RWPE1 (cell line): ENCODE measurements at places on chromosomes 3 and 15.

DNA sequence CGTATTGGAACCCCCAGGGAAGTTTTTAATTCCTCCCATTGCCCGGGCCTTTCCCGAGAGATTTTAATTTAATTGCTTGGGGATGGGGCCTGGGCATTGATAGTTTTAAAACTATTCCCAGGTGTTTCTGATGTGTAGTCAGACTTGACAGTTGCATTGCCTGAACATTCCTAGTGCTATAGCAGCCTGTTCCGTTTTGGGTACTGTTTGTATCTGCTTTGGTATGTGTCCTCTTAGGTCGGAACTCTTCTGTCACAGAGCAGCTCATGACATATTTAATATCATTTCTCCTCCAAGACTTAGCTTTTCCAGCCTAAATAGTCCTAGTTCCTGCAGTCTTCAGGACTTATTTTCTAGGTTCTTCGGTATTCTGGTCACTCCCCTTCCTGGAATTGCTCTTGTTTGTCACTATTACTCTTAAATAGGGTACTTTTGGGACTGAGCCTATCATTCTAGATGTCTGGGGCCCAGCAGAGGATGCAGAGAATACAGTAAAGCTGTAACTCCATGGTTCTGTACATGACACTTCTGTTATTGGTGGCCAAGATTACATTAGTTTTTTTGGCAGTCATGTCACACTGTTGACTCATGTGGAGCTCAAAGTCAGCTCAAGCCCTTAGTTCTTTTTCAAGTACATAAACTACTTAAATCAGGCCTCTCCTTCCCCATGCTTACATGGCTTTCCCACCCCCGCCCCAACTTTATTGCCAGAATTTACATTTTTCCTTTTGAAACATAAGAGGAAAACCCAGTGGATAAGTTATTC, 81.5 kb downstream of the BBX start:
- DNase-seq: no peak

- no peak for DNase-seq
These were observed 125.4 kb downstream of the MEGF11 start for GRCh38 chr15:66128116-66128680.

DNA sequence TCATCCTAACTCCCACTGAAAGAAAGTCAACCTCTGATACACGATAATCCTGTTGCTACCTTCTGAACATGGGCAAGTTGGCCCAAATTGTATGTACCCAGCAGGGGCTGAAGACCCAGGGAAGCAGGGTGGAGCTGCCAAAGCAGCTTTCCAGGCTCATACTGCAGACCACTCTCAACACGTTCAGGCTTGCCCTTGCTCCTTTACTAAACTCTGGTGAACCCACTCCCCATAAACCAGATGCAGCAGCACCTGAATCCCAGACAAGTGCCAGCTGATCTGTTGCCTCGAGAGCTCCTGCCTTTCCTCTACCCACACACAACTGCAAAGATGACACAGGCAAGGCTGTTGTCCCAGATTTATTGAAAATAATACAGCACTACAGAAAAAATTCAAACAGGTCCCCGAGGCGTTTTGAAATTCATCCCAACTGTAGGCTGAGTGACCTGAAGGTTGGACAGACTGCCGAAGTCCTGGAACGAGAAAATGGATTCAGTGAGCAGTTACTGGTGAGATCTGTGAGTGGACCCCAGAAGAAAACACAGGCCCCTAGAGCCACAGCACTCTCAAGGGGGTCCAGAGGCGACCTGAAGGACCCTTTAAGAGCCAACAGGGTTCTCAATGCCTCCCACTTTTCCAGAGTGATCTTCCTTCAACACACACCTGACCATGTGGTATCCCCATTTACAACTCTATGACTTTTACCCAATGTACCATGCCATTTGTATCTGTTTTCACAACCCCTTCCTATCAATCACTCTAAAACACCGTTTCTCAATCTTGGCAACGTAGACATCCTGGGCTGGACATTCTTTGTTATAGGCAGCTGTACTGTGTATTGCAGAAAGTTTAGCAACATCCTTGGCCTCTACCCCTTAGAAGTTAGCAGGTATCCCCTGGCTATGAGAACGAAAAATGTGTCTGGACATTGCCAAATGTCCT, 3.6 kb downstream of the RPS17 start:
- DNase-seq: no peak

- no peak for DNase-seq
These were observed 25.1 kb upstream of the CSTA start for GRCh38 chr3:122299872-122300460.

GRCh38 chr3:50481992-50482391, 21.4 kb downstream of the CACNA2D2 start:
- DNase-seq: no peak

- peak; percentile 27 for DNase-seq
These were observed 33.1 kb downstream of the RASGRP1 start for GRCh38 chr15:38531509-38531908.

GRCh38 chr15:93126148-93126547, 37.1 kb upstream of the RGMA start:
- no peak for DNase-seq

- no peak for DNase-seq
These were observed 478.2 kb upstream of the ROBO2 start for GRCh38 chr3:76561494-76562236.

DNA sequence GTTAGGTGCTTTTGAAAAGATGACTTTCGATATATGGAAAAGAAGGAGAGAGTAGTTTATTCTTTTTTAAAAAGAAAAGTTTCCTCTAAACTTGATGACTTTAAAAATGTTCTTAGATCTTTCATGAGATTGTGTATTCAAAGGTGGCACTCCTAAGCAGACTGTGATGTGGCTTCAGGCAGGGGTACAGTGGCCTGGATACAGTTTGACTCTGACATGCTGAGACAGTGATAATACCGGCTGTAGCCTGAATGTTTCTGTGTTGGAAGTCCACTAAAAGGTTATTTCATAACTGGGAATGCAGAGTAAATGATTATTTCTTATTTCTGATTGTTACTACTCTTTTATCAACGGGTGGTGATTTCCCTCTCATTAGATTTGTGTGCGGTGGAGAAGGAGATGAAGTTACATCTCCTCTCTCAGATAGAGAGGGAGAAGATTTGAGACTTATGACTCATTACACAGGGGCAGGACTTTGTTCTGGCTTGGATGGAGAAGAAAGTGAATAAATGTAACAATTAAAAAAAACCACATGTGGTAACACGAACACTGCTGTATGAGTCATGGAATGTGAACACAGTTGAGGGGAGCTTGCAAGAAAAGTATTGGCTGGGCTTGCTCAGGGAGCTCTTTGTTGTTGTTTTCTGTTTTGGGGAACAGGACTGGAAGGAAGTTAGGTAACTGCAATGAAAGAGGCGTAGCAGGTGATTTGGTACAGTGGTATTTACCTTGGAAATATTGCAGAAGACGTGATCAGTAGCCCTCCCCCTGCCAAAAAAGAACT, 21.6 kb downstream of the SPTSSB start:
- DNase-seq: peak; percentile 93

DNA sequence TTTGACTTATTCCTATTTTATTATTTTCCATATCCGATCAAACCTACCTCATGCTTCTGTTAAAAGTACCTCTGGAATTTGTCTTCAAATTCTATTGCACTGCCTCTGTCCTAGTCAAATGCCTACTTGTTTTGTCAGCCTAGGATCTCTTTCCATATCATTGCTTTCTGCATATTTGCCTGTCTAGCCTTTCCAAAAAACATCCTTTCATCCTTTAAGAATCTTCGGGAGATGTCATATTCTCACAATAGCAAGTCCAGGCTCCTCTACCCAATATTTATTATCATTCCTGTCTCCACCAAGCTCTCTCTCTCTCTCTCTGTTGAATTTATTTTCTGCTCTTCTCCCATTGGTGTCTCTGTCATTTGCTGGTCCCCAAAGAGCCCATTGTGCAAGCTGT, 80.1 kb downstream of the LRRC28 start:
- DNase-seq: no peak

GRCh38 chr3:129268396-129268795, 10.3 kb upstream of the HMCES start:
- DNase-seq: no peak

GRCh38 chr3:156551746-156552145, 3.2 kb downstream of the SSR3 start:
- DNase-seq: peak; percentile 60

DNA sequence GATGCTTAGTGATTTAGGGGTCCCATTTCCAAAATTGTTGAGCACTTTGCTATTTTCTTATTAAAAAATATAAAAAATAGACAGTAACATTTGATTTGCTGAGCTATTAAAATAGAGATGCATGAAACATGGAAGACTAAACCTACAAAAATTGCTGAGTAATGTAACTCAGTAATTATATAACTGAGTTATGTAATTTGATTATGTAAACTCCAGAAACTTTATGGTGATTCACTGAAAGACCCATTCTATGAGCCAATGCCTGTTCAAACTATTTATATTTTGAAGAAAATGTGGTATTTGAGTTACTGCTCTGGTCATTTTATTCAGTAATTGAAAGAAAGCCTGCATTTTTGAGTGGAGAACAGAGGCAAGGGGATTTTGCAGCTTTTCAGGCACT, 1221.5 kb upstream of the ALCAM start:
- no peak for DNase-seq

- no peak for DNase-seq
These were observed 157.1 kb upstream of the TMC3 start for GRCh38 chr15:81531109-81531592.

DNA sequence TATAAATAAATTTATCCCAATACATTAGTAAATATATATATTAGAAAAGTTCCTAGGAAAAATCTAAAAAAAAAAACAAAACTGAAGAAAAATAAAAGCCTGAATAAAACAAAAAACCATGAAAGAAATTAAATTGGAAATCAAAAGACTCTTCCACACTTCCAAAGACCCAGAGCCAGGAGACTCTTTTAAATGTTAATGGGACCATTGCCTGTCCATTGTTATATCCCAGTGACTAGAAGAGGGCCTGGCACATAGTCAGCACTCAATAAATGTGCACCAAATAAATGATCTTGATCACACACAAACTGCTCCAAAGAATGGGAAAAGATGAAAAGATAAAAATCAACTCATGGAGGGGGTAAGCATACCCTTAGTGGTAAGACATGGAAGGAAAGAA, 51.3 kb upstream of the CLDN18 start:
- no peak for DNase-seq

DNA sequence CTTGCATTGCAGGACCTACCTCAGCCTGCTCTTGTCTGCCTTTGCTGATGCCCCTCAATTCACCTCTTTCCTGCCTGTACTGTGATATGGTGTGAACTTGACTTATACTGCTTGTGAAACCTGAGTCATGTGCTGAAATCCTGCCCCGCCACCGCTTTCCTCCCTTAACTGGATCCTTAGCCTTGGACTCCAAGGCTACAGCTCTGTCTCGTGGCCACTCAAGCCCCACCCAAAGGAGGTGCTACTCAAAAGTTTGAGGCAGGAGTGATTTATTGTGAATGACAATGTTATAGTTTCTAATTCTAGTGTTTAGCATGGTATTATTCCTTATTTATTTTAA, 56.1 kb downstream of the MYZAP start:
- peak; percentile 73 for DNase-seq
